ENCODE measurements at places on chromosomes 2 and 18.
A peak's percentile ranks its signal among the peaks of the same experiment; 100 is the strongest.

DNA sequence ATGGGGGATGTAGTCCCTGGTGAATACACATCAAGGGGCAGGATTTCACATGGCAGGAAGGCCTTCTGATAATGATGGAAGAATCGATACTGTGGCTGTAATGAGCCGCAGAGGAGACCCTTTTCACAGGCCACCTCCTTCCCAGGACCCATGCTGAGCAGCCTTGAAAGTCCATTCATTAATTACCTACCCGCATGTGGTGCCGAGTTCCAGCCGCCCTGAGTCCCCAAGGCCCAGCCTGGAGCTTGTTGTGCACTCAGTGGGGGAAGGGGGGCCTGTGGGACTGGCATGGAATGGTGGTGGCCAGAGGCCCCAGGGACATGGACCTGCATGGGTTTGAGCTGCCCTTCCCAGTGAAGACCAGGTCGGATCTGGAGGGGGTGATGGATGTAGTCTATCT is 25.5 kb downstream of the ASB18 start:
- DNase-seq = no peak

DNA sequence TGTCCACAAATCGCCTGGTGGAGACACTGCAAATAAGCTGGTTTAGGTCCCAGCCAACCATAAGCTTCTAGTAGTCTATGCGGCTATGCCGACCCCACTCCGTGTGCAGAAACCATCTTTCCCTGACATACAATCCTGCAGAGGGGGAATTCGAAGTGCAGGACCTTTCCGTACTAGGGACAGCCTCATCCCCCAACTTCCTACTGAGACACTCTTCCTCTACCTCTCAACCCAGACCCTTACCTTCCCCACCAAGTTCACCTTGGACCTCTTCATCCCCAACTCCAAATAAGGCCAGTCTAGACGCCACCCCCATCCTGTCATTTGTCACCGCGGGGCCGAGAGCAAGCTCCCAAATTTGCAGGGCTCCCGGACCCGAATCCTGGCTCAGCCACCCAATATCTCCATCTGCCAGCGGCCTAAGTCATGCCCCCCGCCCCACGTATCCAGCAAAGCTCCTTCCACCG is 496 bp downstream of the SUCLG1 start:
- DNase-seq = no peak

- DNase-seq = no peak
Measured at GRCh38 chr18:43596105-43596712, 318.9 kb upstream of the SYT4 start.

DNA sequence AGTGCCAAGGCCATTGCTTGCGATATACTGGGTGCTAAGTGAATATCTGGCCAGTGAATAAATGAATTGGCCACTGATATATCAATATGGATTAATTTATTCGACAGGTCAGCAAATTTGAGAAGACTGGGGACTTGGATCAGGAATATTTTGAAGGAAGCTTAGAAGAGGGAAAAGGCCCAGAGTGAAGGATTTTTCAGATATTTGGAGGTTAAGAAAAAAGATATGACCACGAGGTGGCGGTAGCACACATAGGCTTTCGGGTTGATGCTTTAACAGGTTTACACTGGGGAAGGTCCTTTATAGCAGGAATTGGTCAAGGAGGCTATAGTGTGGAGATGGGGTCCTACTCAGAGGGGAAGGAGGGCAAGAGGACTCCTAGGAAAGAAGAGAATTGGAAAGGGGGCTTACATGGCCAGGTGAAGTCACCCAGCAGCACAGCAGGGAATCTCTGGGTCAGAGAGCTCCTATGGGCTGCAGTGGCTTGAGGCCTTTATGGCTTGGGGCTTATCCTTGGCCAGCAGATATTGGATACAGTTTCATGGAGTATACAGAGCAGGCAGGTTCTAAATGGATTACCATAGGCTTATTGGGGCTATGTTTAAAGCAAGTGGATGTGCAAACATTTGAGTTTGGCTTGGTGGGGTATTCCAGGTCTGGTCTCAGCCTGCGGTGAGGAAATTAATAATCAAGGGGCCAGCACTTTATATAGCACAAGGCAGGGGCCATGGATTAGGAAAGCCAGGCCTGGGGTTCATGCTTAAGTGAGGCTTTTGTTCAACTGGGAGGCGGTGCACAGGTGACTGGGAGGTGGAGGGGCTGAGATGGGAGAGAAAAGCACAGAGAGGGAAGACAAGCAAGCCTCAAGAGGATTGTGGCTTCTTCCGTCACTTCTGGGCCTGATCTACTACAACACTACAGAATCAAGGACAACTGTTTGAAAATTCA is 9.7 kb downstream of the IL1RN start:
- DNase-seq = peak; percentile 14

- DNase-seq = no peak
Measured at GRCh38 chr18:70261141-70261788, 27.6 kb upstream of the SOCS6 start.

GRCh38 chr2:239832490-239833268 is 192.5 kb downstream of the NDUFA10 start:
- no peak for DNase-seq

DNA sequence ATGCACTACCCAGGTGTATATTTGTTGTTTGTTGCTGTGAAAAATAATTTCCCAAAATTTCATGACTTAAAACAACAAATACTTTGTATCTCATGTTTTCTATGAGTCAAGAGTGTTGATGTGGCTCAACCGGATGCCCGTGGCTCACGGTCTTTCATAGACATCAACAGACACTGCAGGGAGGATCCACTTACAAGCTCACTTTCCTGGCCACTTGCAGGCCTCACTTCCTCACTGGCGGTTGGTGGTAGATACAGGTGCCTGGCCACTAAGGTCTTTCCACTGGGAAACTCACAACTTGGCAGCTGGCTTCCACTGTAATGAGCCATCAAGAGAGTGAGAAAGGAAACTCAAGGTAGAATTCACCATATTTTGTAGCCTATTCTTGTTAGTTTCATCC is 662.9 kb downstream of the IRS1 start:
- DNase-seq = no peak

- no peak for DNase-seq
Measured at GRCh38 chr18:80213182-80213581, 34.1 kb downstream of the PARD6G start.

GRCh38 chr2:96470636-96471035 is 34.5 kb downstream of the NEURL3 start:
- DNase-seq = no peak

- DNase-seq = no peak
Measured at GRCh38 chr2:239993291-239993690, 31.9 kb downstream of the NDUFA10 start.

DNA sequence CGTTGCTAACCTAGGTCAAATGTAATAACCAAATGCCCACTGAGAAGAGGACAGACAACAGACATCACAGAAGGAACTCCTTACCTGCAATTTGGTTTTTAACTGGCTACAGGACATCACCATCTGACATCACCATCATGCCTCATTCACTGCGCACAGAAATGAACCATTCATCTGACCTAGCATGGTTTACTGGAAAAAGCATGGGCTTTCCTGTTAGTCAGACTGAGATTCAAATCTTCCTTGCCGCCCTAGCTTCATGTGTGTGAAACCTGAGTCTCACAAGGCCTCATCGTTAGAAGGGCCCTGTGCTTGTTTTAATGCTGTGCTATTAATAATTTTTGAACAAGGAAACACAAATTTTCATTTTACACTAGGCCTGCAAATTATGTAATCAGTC is 1.1 kb upstream of the HIBCH start:
- no peak for DNase-seq

DNA sequence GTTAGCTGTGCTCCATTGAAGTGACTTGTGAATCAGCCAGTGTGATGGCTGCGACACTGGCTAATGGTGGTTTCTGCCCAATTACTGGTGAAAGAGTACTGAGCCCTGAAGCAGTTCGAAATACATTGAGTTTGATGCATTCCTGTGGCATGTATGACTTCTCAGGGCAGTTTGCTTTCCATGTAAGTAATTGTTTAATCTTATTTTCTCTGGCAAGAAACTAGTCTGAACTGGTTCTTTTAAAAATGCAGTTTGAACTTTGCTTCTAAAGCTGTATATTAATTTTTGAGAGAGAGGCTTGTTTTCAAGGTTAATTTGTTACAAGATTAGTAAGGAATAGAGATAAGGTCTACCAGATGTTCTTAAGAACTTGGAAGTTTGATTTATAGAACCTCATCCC is 46.7 kb downstream of the GLS start:
- DNase-seq = no peak

DNA sequence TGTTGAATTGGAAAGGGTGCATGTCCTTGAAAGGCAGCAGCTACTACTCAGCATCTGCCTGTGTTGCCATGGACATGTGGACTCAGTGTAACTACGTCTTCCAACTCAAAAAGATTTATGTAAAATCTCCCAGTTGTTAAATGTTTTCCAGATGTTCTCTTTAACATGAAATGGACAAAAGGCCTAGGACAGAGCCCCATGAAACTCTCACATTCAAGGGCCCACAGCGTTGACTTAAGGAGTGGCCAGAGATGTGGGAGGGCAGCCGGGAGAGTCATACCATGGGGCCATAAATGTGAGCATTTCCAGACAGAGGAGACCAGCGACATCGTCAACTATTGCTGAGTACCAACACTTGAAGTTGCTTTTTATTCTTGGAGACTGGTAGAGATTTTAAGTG is 9.9 kb downstream of the SLC3A1 start:
- no peak for DNase-seq

DNA sequence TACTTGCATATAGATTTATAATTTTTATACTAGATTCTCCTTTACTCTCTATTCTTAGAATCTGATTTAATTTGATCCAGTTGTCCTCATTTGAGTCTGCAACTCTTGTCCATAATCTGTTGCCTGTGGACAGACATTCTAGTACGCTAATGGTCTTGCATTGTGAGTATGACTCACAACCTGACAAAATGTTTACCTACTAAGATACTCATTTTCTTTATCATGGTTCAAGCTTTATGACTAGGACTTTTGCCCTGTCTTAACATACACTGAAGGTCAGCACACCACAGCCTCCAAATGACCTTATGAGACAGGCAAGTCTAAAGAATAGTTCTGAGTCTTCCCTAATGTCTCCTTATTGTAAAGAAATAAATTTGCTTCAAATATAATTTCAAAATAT is 142.3 kb upstream of the CDH7 start:
- DNase-seq = no peak

DNA sequence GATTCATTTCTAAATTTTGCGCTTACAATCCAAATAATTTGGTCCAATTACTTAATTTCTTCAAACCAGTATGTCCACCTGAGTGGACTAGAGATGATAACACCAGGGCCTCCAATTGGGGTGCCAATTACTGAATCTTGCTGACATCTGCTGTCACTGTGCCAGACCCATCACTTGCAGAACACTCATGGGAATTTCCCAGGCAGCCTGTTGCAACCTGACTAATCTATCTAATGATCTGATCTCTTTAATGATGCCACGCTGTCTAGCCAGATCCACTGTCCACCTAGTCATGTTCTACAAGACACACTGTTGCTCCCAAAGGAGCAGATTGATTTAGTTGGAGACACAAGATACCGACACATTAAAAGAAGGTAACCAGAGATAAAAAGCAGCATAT is 11.8 kb upstream of the LRP1B start:
- DNase-seq = no peak

GRCh38 chr18:5296706-5297320 is 1.3 kb upstream of the ZBTB14 start:
- DNase-seq = peak; percentile 41

- no peak for DNase-seq
Measured at GRCh38 chr2:216644842-216645635, 11.8 kb downstream of the IGFBP2 start.

- DNase-seq = no peak
Measured at GRCh38 chr2:86032861-86033595, 72.7 kb downstream of the POLR1A start.

DNA sequence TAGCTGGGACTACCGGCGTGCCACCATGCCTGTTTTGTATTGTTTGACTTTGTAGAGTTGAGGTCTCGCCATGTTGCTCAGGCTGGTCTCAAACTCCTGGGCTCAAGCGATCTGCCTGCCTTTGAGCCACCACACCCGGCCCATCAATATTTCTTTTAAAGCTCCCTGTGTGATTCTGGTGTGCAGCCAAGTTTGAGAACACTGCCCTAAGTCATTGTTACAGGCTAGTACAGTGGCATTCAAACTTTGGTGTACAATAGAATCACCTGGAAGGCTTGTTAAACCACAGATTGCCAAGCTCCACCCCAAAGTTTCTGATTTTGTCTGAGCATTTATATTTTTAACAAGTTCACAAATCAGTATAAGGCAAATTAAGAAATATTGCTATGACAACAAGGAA is 99.9 kb downstream of the RBBP8 start:
- no peak for DNase-seq

- no peak for DNase-seq
Measured at GRCh38 chr18:28045176-28045810, 131.6 kb downstream of the CDH2 start.

DNA sequence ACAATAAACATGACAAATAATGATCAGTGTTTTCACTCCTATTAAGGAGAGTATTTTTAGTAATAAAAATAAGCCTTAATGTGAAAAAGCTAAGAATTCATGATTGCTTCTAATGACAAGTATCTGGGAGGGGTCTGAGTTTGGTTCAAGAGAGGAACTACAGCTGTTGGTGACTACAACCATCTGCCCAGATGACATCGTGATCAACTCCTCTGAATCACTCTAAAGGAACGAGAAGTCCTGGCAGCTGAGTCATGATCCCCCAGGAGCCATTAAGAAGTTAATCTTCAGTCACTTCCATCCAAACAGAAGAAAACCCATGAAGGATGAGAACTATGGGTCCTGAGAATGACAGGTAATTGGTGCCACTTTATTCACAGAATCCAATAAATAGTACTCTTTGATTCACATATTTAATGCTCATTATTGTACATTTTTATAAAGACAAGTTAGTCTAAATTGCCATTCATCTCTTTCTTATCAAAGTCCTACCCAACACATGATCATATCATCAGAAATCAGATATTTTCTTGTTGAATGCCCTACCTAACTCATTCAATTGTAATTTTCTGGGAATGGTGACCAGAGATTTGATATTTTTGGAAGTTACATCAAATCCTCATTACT is 6.8 kb downstream of the TFPI start:
- DNase-seq = peak; percentile 54

DNA sequence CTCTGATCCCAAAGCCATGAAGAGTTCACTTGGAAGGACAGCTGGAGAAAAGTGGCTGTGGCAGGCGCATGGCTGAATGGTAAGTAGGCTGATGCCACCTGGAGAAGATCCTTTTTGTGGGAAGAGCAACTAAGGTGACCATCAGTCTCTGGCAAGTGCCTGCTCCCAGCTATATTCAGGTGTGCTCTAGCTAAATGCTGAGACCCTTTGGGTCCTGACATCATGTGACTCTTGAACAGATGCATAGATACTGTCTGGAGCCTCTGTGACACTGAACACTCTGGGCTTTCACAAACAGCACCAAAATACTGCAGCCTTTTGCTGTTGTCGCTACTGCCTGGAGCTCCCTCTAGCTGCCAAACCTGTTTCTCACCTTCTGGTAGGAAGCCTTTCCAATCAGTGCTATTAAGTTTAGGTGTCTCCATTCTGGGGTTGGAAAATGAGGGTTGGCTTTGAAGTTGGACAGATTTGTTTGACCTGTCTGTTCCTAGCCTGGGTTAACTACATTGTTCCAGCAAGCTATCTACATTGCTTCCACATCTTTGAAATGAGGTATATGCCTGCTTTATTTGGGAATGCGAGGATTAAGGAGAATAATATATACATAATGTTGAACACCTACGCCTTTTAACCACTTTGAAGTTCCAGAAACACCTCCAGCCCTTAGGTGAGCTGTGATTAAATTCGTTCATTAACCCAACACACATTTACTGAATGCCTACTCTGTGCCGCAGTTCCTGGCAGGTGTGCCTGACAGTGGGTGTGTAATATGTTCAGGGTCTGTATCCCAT is 3.1 kb downstream of the EGR4 start:
- no peak for DNase-seq
